Activated CD4-positive, CD25-positive, alpha-beta regulatory T cell (primary cell): ENCODE measurements at places on chromosomes 7 and 10.

- no peak for DNase-seq
Observed at GRCh38 chr7:121697731-121698316, 175.1 kb upstream of the PTPRZ1 start.

GRCh38 chr7:9776900-9777299, 1196.8 kb upstream of the PHF14 start:
- DNase-seq: no peak

DNA sequence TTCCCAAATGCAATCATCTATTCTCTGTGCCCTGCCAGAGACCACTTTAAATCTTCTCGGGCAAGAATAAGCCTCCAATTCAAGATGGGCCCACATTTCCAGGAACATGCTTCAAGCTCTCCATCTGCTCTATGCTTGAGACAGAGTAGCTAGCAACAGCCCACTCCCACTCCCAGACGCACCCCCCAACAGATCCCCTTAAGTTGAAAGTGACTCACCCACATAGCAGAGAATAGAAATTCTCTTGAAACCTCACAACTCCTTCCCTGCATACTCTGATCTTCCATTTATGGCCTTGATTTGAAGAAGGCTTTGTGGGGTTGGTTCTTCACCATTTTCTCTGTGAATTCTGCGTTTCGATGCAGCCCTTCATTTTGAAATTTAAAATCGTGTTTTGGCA, 604.0 kb downstream of the INHBA start:
- DNase-seq: no peak

DNA sequence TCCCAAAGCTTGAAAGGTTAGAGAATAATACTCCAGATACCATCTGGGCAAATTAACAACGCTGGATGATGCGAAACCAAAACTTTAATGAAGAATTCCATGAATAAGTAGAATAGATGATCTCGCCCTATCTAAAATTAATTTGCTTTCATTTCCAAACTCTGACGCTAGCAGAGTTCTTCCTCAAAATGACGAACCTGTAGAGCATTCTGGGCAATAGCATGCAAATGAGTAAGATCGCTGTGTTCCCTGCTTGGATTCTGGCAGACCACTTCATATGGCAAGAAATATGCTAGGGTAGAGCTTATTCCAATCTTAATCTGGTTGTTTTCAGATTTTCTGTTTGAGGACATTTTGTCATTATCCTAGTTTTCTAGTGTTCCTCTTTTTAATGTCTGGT, 36.1 kb upstream of the SMNDC1 start:
- no peak for DNase-seq

DNA sequence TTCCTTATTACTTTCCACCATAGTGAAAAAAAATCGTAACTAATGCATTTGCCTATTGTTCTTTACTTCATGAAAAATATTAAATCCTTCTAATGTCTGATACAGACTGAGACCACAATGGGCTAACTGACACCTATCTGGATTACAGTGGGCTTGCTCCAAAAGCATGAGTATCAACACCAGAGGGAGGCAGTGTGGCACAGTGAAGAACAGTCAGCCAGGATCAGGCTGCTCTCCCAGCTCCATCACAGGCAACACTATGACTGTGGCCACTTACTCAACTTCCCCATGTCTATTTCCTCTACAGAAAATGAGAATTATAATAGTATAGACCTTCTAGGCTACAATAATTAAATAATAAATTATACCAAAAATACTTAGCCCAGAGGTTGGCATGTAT, 97.2 kb downstream of the SLC25A13 start:
- no peak for DNase-seq

DNA sequence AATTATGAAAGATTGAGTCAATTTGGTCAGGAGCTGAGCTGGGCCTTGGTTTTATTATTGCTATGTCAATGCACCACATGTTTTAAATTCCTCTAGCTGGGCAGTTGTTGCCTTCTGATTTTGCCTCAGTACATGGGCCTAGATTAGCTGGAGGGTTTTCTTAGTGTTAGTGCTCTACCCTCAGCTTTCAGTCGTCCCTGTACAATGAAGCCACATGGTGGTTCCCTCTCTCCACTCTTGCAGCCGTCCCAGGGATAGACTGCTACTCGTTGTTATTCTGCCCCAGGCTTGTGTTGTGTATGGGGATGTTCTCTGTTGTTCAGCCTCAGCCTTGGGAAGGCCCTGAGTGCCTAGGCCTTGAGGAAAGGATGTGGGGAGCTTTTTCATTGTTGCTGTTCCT, 37.0 kb downstream of the NHLRC2 start:
- no peak for DNase-seq

DNA sequence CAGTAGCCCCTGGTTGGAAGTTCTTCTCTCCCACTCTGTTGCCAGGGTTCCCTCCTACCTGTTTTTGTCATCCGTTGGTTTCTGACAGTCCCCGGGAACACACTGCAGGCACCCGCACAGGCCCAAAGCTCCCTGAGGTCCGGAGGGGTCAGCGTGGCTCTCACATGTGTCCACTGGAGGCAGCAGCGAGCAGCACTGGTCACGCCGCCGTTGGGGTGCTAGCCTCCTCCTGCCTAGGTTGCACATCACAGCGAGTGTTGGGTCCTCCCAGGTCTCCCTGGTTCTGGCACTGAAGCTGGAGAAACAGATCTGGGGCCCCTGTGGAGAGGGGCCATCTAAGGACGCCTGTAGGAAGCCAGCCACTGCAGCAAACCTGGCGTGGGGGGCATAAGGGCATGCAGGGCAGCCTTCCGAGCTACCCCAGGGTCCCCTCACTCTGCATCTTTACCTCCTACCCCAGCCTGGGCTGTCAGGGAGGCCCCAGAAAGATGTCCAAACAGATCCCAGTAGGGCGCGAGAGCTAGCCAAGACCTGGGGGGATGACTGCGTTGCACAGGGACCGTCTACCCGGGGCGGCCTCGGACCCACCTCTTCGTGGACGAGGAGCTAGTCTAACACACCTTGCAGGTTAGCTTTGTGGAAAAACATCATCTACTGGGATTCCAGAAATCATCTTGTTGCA, 28.9 kb downstream of the LRRC27 start:
- DNase-seq: no peak

GRCh38 chr10:131315344-131315743, 3.8 kb upstream of the TCERG1L start:
- no peak for DNase-seq

DNA sequence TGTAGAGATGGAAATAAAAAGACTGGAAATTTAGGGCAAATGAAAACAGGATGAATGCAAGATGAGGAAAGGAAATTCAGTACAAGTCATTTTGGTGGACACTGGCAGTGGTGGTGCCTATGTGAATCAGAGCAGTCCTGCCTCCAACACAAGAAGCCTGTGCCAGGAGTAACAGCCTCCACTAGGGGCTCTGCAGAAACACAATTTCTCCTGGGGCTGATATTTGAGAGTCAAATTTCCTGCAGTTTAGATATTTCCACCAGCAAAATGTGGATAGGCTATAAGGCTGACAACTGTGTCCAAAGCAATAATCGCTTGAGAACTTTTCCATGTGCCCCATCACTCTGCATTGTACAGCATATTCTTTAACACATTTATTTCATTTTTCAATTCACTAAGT, 4.7 kb upstream of the PLXDC2 start:
- no peak for DNase-seq

DNA sequence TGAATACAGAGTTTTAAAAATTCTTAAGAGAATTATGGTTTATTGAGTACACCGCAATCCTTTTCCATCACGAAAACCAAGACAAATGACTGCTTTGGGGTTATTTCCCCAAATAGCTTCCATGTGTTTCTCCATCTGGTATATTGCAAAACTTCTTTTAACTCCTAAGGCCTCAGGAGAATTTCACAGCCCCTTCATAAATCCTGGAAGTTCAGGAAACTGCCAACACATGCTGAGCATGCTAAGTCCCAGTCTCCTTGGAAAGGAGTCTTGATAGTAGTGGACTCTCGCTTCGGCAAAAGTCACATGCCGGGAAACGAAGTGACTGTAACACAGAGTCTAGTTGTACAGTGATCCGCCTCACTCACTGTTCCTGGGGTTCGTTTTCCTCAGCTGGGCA, 88.1 kb upstream of the RSU1 start:
- DNase-seq: no peak

- no peak for DNase-seq
Observed at GRCh38 chr10:78015546-78015945, 13.8 kb downstream of the POLR3A start.

- no peak for DNase-seq
Observed at GRCh38 chr10:48451969-48452878, 145.7 kb downstream of the MAPK8 start.

DNA sequence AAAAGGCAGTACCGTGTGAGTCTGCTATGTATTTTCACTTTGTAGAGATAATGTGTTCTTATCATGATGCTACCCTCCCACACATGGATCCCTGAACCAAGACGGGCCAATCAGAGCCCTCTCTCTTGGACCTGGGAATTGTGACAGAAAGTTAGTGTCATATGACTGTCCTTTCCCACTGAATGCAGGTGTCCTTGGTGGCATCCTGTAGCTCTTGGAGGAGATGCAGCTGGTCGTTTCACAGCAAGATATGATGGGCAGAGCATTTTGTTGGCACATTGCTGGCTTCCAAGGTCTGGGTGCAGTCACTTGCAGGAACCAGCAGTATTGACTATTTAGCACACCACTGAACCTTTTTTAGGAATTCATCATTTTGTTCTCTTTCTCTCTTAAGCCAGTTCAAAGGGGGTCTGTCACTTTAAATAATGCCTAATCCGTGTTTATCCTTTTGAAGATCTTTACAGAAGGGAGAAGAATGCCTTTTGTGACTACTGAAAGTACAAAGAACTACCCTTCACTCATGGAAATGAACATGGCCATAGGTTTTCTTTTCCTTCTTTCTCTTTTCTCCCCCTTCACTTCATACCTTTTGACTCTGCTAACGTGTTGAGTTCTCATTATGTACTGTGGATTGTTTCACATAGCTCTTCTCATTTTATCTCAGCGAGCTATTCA, 125.1 kb downstream of the PLXDC2 start:
- DNase-seq: no peak

DNA sequence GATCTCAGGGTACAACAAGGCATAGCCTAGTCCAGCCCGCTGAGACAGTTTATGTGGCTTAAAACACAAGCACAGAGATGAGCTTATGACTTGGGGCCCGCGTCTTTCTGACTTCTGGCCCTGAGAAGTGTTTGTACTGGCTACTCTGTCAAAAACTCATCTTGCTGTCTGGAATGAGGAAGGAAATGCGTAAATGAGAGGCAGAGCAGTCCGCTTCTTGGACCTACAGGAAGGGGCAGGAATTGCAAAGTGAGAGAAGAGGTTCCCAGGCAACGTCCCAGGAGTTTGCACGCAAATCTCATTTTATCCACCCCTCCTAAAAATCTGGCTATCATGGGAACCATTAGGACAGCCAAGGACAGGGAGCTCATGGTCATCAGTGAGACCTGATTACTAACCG, 5.5 kb downstream of the ANXA11 start:
- no peak for DNase-seq

DNA sequence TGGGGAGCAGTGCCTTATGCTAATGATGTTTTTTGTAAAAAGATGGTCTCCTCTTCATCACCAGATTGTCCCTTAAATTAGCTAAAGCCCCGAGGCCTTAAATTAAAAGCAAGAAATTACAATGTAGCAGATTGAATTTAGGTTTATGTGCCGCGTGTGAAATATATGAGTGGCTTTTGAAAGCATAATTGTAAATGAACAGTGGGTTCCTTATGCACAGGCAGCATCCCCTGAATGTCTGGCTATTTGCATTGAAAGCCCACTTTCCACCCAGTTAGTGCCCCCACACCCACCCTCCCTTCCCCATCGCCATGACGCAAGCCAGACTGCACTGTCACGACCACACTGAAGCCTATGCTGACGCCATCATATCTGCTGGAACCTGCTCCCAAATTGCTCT, 62.4 kb upstream of the SORCS3 start:
- no peak for DNase-seq

- no peak for DNase-seq
Observed at GRCh38 chr10:107986571-107986970, 822.1 kb upstream of the SORCS1 start.

DNA sequence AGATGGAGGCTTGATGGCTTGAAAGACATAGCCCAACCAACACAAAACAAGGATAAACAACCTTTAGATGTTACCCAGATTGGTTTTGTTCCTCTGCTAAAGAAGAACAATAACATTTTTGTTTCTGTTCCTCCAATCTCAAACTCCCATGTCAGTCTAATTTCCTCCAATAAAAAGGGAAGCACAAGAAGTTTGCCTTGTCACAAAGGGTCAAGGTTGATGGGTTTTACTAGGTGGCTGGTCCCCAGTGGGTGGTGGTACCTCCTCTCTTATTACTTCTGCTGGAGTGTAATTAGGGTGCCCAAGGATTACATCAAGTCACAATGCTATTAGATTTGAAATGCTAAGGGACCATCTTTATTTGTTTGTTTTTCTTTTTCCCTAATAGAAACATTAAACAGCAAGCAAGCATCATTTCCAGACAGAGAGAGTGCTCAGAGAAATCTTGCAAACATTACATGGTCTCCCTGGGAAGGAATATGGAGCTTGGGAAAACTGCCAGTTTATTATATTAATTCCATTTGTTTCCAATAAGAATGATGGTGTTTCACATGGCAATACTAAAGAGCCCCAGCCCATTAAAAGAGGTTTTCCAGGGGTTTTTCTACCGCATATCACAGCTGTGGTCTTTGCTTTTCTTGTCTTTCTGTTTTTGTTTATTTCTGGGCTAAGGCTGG, 78.3 kb upstream of the AOAH start:
- DNase-seq: no peak

GRCh38 chr7:159083001-159083697, 61.5 kb downstream of the VIPR2 start:
- no peak for DNase-seq

GRCh38 chr7:88452646-88453045, 146.0 kb upstream of the STEAP4 start:
- DNase-seq: no peak

DNA sequence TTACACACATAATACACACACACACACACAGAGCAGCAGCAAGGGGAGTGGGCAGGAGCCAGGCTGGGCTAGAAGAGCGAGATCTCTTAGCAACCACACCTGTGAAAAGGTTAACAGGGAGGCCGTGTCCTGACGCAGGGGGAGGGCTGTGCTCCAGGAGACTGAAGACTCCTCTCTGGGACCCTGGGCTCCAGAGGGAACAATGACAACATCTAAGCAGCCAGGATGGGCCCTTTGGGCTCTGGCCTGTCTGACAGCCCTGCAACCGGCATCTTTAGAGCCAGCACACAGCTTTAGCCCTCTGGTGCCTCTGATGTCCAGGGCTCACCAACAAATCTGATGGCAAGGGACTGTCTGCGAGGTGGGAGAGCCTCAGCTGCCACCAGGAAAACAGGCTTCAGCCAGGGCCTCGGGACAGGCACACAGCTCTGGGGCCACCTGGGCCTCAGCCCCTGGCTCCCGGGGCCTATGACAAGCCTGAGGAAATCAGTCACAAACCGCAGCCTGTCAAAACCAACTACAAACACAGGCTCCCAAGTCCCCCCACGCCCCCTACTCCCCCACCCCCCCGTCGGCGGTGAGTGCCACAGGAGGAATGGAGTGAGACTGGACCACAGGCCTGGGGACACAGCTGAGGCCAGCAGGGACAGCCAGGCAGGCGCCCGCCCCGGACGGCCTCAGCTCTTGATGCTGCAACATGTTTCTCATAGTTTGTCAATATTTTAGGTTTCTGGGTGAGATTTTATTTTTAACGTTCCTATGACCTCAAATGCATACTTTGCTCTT, 102.8 kb downstream of the TNS3 start:
- no peak for DNase-seq
